ENCODE measurements at places on chromosomes 2 and 18. TPM values are rescaled to one million over a fixed set of nuclear protein-coding genes. Genes with fewer than 3 reads are reported as not detected.

The VSNL1 gene
- 1.2 TPM for total RNA-seq

The HADHB gene
- 105 TPM for total RNA-seq

- no peak overlapping the region for H3K4me3 ChIP-seq
- H3K27me3 ChIP-seq, result no peaks in the 10 kb centered on the region
- peaks cover 53% of the 10 kb centered on the region for H3K36me3 ChIP-seq
- peaks cover 39% of the 10 kb centered on the region for H3K4me1 ChIP-seq
- H3K27ac ChIP-seq, result no peak overlapping the region
Measured at GRCh38 chr2:26238311-26238958, 6.0 kb downstream of the HADHA start.

DNA sequence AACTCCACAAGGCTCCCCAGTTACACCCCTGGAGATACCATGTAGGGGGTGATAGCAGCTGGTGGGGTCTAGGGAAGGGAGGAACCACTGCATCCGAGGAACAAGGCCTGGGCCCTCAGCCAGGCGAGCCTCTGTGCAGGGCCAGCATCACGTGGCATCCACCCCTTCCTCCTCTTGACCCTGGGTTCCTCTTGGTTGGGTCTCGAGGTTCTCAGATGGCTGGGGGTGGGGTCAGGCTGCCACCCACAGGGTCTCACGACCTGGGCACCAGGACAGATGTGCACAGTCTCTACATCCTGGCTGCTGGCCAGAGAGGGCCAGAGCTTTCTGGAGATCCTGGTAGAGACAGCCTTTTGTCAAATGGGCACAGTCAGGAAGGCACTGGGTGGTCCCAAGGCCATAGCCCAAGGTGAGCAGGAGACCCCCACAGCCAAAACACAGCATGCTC, 10.4 kb downstream of the HS6ST1 start:
- H3K4me1 ChIP-seq, result peaks cover 64% of the 10 kb centered on the region
- H3K4me3 ChIP-seq, result no peak overlapping the region
- DNase-seq, result peak; percentile 66
- H3K27ac ChIP-seq, result no peak overlapping the region

DNA sequence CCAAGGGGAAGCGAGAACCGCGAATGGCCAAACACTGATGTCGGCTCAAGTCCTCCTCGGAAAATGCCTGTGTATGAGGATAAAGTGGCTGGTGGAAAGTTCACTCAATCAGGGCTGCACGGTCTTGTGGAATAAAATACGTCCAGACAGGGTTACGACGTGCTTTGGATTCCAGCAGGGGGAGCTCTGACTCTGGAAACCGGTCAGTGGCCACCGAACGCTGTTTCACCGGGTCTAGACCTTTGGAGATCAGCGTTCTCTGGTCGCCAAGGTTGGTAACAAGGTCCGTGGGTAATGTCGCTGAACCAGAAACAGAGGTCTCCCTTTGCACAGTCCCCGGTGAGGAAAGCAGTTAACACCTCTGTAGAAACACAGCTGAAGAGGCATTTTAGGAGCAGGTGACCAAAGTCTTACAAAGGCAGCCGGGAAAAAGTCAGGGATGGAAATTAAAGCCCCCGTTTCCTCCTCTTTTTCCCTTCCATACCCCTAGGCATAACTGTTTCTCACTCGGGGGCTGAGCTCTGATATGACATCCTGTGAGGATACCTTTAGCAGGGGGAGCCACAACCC, 47.8 kb downstream of the CDCA7 start:
- H3K27ac ChIP-seq, result no peak overlapping the region
- DNase-seq, result peak; percentile 82
- H3K4me1 ChIP-seq, result no peaks in the 10 kb centered on the region
- H3K36me3 ChIP-seq, result no peaks in the 10 kb centered on the region

DNA sequence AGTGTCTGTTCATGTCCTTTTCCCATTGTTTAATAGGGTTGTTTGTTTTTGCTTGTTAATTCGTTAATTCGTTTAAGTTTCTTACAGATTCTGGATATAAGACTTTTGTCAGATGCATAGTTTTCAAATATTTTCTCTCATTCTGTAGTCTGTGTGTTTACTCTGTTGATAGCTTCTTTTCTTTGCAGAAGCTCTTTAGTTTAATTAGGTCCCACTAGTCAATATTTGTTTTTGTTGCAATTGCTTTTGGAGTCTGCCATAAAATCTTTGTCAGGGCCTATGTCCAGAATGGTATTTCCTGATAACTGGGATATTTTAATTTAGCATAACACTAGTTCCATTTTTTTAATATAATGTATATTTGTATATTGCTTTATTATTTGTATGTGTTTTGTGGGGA, 1380.1 kb downstream of the SUCLG1 start:
- H3K36me3 ChIP-seq, result no peaks in the 10 kb centered on the region
- H3K4me1 ChIP-seq, result no peaks in the 10 kb centered on the region
- no peak overlapping the region for H3K27ac ChIP-seq
- no peak overlapping the region for H3K4me3 ChIP-seq

GRCh38 chr2:128374711-128375413, 56.2 kb upstream of the HS6ST1 start:
- peak overlapping the region; percentile 75 for H3K27ac ChIP-seq
- H3K4me1 ChIP-seq, result peaks cover 46% of the 10 kb centered on the region
- H3K36me3 ChIP-seq, result no peaks in the 10 kb centered on the region
- H3K27me3 ChIP-seq, result no peaks in the 10 kb centered on the region

DNA sequence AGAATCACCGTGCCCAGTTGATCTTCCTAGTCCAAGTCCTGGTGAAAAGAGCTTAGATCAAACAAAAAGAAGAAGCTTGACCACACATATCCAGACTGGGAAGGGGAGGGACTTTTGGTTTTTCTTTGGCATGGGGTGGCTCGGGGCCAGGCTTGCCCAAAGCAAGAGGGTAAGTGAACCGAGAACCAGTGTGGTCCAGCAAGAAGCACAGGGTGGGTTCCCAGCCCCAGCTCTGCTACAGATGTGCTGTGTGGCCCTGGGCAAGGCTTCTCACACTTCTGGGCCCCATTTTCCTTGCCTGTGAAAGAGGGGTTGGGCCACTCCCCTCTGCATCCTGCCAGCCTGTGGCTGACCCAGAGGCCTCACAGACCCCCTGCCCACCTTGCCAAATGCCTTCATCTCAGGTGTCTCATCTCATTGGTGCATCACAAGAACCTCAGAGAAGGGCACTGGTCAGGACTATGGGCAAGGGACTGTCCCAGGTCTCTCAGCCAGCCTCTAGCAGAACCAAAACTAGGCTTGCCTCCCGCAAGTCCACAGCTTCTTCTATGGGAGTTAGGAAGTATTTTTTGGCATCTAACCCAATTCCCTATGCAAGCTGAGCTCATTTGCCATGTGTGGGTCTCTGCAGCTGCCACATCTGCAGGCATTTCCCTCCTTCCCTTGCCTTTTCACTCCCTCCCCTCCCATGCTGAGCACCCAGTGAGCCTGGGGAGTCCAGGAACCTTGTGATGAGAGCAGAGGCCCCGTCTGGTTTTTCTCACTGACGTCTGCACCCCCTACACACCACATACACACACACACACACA, 6.9 kb downstream of the ATP6V1B1 start:
- H3K27me3 ChIP-seq, result no peaks in the 10 kb centered on the region
- no peak overlapping the region for H3K4me3 ChIP-seq
- no peaks in the 10 kb centered on the region for H3K4me1 ChIP-seq
- no peaks in the 10 kb centered on the region for H3K36me3 ChIP-seq

DNA sequence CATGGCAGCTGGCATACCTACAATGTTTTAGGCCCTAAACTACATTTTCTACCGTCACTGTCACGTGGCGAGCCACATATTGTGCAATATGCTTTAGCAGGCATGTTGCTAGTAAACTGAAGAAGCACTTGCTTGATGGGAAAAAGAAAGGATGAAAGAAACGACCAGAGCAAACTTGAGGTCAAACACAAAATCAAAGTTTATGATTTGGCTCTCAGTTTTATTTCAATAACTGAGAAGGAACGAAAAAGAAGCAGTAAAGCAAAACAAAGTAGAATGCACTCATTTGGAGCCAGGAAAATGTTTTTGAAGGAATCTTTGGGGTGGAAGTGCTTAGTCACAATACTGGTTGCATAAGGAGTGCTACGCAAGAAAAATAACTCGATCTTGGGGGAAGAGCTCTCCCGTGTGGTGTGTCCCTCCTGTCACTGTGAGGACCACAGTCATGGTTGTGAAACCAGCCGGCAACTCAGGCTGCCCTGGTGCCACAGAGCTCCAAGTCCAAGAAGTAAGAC, 349.8 kb downstream of the RBM43 start:
- H3K27me3 ChIP-seq, result no peaks in the 10 kb centered on the region
- peak; percentile 66 for DNase-seq
- H3K4me1 ChIP-seq, result no peaks in the 10 kb centered on the region
- peak overlapping the region; percentile 51 for H3K27ac ChIP-seq
- no peak overlapping the region for H3K4me3 ChIP-seq

Data from upper lobe of right lung (tissue), 1 donor.